ENCODE measurements at places on chromosomes 16 and 17.

DNA sequence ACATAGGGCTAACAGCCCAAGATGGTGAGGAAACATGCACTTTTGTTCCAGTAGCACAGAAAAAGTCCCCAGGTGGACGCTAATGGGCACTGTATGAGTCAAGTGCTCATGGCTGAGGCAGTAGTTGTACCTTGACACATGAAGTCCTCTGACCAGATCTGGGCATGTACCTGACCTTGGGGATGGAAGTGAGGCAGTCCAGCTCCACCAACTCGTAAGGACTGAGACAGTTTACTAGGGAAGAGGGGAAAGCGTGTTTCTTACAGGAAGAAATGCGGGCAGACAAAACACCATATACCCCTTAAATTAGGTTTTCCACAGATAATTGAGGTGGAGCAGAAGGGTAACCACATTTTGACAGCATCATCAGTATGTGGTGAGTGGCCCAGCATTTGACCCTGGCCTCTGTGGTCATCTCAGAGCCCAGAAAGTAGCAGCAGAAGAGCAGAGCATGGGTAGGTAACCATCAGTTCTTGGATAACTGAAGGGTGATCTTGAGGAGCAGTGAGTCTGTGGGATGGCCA lies 32.4 kb upstream of the METTL9 start:
- DNase-seq: no peak

GRCh38 chr17:43314611-43315011 lies 80.8 kb upstream of the RNU2-1 start:
- no peak for DNase-seq

DNA sequence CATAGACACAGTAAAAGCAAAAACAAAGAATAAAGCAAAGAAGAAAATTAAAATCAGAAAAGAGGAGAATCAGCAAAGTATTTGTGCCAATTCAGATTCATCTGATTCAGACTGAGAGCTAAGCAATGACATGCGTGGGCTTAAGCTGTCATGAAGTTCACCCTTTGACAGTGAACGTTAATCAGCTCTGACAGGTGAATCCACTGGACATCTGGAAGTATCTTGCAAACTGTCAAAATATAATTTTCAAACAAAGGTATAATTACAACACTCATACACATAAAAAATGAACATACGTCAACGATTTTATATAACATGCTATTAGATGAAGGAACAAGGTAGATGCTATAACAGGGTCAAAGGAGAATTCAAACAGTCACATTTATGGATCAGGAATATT lies 596.3 kb upstream of the SALL1 start:
- no peak for DNase-seq

DNA sequence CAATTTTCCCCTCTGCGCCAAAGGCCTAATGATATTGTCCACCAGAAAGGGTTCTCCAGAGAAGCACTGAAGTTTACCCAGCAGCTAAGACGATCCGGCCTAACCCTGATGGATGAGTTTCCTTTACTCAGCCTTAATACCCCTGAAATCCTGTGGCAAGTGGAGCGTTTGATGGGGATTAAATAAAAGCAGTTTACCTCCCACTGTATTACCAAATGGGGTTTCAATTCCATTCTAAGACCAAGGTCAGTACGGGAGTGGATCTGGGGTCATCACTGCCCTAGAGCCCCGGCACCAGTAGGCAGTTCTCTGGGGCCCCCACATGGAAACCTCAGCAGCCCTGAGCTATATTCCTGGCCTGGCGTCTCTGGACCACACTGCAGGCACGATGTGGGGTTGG lies 97.1 kb upstream of the NOL11 start:
- no peak for DNase-seq

GRCh38 chr17:78818932-78819331 lies 21.7 kb downstream of the USP36 start:
- no peak for DNase-seq

GRCh38 chr17:6455321-6455705 lies 11.1 kb downstream of the PIMREG start:
- DNase-seq: no peak

DNA sequence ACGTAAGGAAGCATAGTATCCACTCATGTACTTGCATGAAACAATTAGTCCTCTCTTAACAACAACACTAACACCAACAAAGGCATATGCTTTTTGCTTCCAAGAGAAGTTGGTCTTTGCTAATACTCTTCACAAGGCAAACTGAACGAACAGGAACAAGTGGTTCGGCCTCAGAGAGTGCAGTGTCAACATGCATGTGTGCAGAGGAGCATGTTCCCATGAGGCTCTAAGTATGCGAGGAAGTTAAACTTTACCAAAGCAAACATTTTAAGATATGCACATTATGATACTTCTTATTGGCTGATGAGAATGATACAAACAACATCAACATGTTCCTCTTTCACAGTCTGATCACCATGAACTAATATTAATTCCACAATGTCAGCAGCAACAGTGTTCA lies 285.3 kb upstream of the IRX5 start:
- DNase-seq: no peak

DNA sequence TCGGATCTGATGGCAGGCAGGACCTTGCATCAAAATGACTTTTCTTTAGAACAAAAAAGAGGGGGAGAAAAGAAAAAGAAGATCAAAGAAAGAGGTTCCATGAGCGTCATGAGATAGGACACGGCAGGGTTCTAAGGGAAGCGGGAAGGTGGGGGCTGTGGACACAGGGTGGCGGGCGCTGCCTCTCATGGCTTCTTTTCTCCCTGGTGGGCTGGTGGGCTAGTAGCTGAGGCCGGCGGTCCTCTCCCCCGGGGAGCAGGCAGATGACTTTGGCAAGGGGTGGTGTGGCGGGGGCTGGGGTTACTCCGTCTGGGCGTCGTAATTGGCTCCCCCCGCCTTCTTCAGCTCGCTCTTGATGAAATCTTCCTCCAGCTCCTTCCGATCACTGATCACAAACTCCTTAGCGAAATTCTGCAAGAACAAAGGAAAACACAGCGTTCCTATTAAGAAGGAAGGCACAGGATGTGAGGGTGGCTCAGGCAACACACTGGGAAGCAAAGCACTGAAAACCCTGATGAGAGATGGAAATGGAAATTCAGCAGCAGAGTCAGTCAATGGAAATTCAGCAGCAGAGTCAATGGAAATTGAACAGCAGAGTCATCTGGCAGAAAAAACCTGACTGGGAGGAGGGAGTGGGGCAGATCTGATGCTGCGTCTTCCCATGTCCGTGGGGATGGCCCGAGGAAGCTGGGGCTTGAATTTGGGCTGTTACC lies 51.2 kb downstream of the COTL1 start:
- no peak for DNase-seq

DNA sequence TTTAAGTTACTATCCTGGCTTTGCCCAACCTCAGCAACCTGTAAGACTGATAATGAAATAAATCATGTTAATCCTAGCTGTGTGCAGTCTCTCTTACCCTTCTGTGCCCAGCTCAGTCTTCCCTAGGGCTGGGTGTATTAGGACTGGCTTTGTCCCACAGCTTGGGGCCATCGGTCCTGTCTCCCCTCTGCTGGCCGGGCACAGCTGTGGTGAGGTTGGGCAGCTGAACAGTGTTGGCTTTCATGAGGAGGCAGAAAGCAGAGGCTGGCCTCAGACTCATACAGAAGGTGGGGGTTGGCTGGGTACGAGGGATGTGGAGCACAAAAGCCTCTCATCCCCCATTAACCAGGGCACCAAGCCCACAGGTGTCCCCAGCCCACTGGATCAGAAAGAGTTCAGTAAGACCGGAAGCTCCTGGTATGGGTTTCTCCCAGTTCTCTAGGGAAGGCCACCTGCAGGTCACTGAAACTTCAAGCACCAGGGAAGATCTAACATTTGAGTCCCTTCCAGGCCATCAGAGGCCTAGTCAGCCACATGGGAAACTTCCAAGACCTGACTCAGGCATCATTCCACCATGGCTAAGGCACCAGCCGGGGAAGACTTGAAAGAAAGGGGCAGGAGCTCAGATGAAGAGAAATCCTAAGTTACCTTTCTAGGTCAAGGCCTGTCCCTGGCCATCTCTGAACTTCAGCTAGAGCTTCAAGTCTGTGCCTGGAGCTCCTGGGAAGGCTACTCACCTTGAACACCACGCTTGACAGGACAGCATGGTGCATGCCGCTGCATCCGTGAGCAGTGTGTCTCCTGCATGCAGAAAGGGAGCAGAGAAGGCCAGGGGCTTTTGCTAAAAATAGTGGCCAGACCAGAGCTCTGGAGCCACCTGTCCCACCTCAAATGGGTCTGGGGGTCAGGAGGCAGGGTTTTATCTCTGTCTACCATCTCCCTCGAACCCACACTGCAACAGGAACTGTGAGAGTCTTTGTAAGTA lies 8.8 kb downstream of the CNP start:
- DNase-seq: no peak

GRCh38 chr16:13873835-13874438 lies 46.0 kb upstream of the ERCC4 start:
- peak; percentile 7 for DNase-seq

Measured in NCI-H2107 (cell line).